ENCODE measurements at places on chromosomes 3 and 15.

- DNase-seq: no peak
These were observed 636 bp upstream of the EIF1B start for GRCh38 chr3:40308725-40309417.

DNA sequence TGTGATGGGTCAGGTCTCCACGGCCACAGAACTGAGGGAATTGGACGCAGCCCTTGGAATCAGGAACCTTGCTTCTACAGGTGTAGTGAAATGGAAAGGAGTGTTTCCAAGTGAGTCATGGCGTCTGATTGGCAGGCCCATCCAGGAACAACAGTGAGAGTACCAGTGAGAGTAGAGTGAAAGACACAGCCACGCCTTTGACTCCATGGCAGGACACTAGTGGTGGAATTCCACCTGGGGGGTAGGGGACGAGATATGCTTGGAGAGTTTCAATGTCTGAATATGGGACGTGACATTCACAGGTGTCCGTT lies 3.0 kb upstream of the SLC28A1 start:
- no peak for DNase-seq

DNA sequence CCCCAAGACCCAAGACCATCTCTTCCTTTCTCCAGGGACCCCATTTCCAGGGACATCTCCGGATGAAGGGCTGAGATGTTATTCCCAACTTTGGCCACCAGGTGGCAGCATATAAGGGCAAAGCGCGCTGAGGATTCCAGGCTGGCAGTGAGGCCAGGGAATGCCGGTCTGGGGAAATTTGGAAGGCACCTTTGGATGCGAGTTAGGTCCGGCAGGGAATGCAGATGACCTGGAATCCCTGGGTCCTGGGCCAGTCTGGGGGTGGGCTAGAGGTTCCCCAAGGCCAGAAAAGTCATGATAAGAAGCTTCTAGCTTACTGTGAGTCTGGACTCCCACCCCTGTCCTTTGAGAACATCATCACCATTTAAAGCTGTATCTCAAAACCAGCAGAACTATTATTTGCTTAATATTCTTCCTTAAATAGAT lies 1.6 kb upstream of the CHST13 start:
- DNase-seq: no peak

GRCh38 chr3:48634661-48635221 lies 520 bp downstream of the SLC26A6 start:
- DNase-seq: no peak

- DNase-seq: peak; percentile 100
These were observed 60.0 kb upstream of the IL12A start for GRCh38 chr3:159928666-159929065.

DNA sequence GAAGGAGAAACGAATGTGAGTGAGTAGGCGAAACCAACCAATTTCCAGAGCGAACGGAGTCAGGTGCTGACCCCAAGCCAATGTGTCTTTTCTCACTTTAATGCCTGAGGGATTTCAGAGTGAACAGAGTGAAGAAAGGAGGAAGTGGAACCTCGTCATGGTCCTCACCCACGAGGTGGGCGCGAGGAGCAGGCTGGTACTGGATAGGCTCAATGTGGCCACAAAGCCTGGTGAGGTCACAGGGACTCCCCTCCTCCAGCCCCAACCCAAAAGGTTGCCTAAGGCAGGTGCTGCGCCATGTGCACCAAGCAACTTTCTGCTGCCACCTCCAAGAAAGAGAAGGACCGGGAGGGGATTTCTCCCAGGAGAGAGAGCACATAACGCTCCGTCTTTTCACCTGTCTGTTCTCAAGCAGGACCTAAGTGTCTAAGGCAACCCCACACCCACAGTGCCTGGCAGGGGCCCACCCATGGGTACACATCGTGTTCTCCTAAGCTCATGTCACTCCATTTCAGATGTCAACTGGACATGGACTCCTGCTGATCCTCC lies 3.8 kb downstream of the NRROS start:
- DNase-seq: no peak

DNA sequence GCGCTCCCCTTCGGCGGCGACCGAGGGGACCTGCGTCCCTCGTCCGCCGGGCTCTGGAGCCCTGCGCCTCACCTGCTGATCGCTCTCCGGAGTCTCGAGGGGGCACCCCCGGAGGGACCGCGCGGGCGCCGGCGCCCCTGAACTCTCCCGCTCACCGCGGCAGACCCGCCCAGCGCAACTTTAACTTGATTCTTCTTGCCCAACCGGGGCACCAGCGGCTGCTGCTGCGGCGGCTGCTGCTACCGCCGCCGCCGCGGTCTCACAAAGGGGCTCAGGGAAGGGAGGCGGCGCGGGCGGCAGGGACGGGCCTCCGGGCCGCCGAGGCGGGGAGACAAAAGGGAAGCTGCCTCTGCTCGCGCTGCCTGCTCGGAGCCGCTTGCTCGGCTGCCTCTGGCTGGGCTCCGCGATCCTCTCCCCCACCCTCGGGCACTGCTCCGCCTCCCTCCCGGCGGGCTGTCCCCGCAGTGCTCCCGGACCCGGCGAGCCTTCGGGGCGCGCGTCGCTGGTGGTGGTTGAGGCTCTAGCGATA lies at the start of gene PPM1L:
Gene PPM1L (plus strand): TSS at position 456 of the 529 bp plus-strand sequence.
- DNase-seq: no peak

DNA sequence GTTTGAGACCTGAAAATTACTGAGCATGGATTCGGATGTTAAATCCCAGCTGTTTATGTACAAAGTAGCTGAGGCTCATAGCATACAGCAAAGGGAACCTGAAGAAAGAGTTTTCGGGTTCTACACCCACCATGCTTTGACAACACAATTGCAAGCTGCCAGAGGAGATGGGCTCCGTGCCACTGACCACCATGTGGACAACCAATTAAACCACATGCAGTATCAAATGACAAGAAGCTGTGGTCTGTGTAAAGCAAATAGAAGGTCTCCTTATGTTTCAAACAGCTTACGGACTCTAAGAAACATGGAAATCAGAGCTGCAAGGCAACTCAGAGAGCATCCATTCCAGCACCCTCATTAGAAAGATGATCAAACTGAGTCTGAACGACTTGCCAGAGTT lies 12.9 kb downstream of the GABRB3 start:
- no peak for DNase-seq

DNA sequence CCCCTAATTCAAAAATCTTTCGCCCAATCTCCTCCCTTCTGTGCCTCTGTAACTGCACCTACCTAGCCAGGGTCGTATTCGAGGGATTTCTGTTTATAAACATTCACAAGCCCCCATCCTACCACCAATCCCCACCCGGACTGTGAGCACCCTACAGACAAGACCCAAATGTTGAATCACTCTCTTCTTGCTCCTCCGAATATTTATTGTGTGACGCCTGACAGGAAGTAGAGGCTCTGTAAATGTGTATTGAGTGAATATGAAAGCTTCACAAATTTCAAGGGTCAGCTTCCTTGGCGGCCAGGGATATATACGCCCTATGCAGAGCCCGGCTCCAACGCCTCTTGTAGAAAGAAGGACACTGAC lies 1.6 kb downstream of the BDH1 start:
- DNase-seq: no peak

GRCh38 chr15:84666373-84666772 lies 8.4 kb upstream of the NMB start:
- DNase-seq: no peak

- peak; percentile 1 for DNase-seq
These were observed 117.7 kb downstream of the GBE1 start for GRCh38 chr3:81643721-81644120.

DNA sequence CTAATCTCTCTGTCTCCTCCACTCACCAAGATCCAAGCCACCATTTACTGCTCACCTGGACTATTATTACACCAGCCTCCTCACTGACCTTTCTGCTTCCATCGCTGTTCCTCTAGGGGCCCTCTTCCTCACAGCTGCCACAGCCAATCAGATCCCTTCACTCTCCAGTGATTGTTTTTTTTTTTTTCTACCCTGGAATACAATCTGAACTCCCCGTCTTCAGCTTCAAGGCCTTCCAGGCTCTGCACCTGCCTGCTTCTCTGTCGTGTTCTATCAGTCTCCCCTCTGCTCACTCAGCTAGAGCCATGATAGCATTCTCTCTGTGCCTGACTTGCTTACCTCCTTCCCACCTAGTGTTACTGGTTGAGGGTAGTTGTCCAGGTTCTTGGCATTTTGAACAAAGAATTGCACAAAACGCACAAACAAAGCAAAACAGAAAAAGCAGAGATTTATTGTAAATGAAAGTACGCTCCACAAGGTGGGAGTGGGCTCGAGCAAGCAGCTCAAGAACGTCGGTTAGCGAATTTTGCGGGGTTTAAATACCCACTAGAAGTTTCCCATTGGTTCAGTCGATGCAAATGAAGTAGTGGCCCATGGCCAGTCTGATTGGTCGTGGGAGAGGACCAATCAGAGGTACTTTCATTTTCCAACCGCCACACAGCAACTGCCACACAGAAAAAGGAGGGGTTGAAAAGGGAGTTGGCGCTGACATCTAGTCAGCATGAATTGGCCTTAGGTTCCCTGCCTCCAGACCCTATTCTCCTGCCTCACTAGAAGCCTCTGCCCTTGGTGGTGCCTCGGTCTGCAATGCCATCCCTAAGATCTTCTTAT lies 188.9 kb downstream of the TLE3 start:
- DNase-seq: no peak

- DNase-seq: no peak
These were observed 22.5 kb upstream of the EPHB1 start for GRCh38 chr3:134772591-134772990.

- DNase-seq: no peak
These were observed 54.4 kb downstream of the PGPEP1L start for GRCh38 chr15:98953000-98953787.

DNA sequence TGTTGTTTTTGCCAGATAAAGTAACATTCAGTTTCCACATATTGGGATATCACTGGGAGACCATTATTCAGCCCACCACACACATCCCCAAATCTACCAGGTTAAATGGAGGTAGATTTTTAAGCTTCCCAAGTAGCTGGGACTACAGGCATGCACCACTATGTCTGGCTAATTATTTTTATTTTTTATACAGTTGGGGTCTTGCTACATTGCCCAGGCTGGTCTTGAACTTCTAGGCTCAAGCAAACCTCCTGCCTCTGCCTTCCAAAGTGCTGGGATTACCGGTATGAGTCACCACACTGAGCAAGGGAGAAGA lies 96.6 kb upstream of the CHD2 start:
- DNase-seq: no peak

GRCh38 chr3:126781889-126782491 lies 78.0 kb downstream of the CHCHD6 start:
- DNase-seq: peak; percentile 81

- DNase-seq: no peak
These were observed 35.0 kb upstream of the CAPN7 start for GRCh38 chr3:15171096-15171495.

GRCh38 chr15:31254431-31255175 lies 72.0 kb upstream of the KLF13 start:
- peak; percentile 92 for DNase-seq

DNA sequence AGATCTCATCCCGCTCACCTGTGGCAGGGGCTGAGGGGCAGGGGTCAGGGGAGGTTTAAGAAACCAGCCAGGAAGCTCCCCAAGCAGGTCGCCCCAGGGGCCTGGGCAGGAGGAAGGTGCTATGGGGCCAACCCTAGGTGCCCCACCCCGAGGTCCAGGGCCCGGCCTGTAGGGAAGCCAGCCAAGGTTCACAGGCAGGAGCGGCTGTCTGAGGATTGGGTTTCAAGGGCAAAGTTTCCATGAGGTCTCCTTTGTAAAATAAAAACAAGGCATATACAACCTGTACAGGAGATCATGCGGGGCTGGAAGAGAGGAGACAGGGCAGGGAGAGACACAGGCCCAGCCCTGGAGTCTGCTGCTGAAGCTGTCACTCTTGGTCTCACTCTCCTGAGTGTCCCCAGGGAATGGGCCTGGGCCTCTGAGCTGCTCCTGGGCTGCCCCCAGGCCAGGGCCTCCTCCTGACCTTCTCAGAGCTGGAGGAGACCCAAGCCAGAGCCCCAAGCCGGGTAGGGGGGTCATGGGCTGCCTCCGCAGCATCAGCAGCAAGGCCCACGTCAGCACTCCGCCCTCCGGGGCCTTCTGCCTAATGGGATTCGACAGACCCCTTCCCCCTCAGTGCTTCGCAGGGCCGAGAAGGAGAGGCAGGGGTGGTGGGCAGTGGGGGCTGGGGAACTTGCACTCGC lies 5.5 kb downstream of the CPLX3 start:
- DNase-seq: no peak

GRCh38 chr3:155339052-155339451 lies 45.6 kb upstream of the STRIT1 start:
- peak; percentile 3 for DNase-seq

DNA sequence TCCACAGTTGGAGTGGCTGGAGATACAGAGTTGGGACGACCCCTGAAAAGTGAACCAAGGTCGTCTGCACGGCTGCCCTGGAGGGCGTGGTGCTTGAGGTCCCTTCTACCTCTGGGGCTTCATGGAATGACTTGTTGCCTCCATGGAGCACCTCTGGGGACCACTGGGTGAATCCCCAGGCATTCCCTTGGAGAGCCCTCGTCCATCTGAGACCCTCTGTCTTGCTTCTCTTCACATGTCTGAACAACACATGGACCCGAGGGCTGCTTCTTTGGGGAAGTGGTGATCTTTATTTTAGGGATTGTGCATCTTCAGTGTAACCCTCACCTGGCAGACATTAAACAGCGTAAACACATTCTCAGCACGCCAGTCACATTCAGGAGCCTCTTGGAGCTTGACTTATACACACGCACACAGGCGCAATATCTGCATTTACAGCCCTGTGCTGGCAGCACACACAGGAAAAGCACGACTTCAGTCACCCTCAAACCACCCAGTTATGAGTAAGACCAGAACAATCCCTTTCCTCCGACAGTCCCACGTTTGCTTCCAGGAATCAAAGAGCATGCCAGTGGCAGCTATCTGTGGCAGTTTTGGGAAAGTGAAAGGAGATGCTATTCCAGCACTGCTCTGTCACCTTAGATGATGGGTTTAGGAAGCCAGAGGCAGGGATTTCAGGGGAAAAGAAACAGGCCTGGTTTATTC lies 12.6 kb downstream of the FAM107A start:
- DNase-seq: peak; percentile 53

DNA sequence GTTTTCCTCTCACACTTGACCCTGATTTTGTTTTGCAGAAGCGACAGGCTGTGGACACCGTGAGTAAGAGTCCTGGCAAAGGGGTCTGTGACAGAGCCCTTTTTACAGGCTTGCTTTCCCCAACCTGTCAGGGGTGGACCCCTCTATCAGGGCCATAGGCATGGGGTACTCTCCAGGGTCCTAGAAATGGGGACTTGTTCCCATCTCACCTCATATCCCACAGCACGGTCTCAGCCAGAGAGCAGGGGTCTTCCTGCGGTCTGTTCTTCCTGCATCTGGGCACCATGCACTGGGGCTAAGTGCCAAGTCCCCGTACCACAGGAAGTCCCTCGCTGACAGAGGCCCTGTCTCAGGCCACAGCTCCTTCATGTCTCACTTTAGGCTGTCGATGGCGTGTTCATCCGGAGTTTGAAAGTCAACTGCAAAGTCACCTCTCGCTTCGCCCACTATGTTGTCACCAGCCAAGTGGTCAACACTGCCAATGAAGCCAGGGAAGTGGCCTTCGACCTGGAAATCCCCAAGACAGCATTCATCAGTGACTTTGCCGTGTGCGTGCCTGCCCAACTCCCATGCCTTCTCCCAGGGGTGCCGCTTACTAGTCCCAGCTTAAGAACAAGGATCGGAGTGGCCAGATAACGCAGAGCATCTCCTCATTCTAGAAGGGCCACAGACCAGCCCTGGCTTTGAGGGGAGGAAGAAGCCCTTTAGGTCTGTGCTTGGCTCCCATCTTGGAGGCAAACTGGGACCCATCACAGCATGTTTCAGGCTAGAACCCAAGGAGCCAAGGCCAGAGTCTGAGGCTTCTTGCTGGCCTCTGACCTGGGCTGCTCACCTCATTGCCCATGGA lies 783 bp downstream of the ITIH1 start:
- DNase-seq: no peak

- no peak for DNase-seq
These were observed 62.9 kb downstream of the SERPINI1 start for GRCh38 chr3:167798443-167798842.

Data from AG09309 (cell line).